NCI-H748 treated with DMSO at 0.1 percent for 48 hours (cell line): ENCODE measurements at places on chromosomes 11 and 22.

- DNase-seq = no peak
These were observed 27.7 kb downstream of the CD44 start for GRCh38 chr11:35166369-35167360.

DNA sequence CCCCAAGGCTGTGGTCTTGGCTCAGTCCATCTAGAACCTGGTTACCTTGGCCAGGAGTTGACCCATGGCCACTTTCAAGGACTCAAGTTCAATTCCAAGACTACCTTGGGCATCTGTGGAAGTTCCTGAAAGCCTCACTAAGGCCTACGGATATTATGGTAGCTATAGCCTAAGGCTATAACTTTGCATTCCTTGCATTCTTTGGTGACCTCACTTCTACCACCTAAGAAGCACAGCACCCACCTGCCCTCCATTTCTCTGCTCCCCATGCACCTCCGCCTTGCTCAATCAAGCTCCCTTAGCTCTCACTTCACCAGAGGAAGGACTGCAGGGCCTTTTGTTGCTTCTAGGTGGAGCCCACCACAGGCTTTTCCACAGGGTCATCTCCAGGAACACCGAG is 50.3 kb upstream of the GALNT18 start:
- no peak for DNase-seq

GRCh38 chr11:30328681-30329080 is 5.8 kb downstream of the ARL14EP start:
- no peak for DNase-seq

GRCh38 chr11:68312780-68313573 is 586 bp downstream of the LRP5 start:
- no peak for DNase-seq

GRCh38 chr11:58059007-58059350 is 28.2 kb downstream of the OR6Q1 start:
- no peak for DNase-seq

DNA sequence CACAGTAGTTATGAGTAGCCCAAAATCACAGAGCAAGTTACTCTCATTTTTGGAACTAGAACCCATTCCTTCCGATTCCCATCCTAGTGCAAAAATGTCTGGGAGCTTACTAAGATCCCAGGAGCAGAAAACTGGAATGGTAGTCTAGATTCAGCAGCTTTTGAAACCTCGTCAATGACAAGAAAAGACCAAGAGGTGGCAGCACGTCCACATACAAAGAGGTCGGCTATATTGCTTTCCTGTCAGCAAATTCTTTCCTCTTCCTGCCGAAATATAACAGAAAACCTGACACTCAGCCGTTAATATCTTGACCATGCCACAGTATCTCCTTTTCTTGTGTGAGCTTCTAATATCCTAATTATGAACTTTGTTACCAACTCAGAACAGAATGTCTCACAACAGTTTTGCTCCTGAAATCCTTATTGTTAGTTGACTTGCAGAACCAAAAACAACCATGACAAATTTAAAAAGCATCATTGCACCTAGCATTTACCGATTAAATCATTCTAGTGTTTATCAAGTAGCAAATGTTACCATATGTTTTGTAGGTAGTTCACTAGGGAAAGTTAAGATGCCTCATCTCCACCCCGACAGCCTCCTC is 92.8 kb upstream of the OR9G4 start:
- DNase-seq = peak; percentile 40

DNA sequence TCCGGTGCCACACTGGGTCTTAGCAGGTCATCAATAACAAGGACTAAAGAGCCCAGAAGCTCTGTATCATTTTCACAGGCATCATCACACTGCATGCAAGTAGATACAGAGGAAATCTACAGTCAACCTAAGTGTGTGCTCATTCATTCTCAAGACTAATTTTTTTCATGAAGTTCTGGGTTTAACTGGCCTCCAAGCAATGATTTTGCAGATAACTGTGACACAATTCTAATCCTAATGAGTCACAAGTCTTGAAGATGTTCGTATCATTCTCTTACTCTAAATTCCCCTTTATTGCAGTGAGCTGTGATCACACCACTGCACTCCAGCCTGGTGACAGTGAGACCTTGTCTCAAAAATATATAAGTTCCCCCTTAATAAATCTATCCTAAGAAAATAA is 2.5 kb downstream of the OR52W1 start:
- no peak for DNase-seq

DNA sequence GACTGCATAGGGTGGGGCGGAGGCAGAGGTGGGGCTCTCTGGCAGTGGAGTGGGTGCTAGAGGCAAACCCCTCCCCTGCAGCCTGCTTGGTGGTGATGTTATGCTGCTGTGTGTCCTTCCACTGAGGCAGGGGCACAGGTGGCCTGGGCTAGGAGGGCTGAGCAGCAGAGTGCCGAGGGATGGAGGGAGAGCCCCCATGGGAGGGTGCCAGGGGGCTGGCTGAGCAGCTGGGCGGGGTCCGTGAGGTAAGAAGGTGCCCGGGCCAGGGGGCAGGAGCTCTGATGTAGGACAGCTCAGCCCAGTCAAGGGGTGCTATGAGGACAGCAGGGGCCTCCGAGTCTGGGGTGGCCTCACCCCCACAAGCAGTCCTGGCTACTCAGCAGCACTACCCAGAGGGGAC is 4.2 kb downstream of the CLDN5 start:
- DNase-seq = no peak

DNA sequence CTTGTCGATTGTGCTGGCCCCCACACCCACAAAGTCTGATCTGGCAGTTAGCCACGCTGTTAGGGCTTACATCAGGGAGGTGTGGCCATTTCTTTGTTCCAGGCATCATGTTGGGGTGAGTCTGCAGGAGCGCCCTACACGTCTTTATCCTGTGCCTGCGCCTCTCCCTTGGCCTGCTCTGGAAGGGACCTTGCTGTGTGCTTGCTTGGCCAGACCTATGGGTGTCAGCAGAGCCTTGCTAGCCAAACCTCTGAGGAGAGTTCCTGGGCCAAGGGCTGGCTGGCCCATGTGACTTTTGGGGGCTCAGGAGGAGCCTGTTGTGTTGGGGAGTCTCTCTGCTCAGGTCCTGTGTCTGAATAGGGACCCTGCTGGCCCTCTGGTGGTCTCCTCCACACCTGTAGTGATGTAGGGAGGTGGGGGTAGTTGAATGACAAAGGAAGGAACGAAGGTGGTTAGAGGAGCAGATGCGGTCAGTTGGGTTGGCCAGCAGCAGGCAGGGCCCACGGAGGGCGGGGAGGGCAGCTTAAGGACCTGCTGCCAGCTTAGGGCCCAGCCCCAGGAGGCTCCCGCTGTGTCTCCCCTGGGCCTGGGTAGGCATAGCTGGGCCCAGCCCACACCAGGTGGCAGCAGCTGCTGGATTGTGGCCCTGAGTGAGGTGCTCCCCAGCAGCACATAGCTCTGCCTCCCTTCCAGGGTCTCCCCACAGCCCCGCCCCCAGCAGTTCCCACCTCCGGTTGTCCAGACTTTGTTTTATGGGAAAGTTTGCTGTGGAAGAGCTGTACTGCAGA is 7.9 kb downstream of the PPIL2 start:
- no peak for DNase-seq

- DNase-seq = no peak
These were observed 81.9 kb upstream of the RCN1 start for GRCh38 chr11:32008880-32009551.

- DNase-seq = no peak
These were observed 7.0 kb downstream of the DIXDC1 start for GRCh38 chr11:111944139-111944538.

GRCh38 chr11:11416917-11417316 is 63.9 kb upstream of the CSNK2A3 start:
- no peak for DNase-seq

DNA sequence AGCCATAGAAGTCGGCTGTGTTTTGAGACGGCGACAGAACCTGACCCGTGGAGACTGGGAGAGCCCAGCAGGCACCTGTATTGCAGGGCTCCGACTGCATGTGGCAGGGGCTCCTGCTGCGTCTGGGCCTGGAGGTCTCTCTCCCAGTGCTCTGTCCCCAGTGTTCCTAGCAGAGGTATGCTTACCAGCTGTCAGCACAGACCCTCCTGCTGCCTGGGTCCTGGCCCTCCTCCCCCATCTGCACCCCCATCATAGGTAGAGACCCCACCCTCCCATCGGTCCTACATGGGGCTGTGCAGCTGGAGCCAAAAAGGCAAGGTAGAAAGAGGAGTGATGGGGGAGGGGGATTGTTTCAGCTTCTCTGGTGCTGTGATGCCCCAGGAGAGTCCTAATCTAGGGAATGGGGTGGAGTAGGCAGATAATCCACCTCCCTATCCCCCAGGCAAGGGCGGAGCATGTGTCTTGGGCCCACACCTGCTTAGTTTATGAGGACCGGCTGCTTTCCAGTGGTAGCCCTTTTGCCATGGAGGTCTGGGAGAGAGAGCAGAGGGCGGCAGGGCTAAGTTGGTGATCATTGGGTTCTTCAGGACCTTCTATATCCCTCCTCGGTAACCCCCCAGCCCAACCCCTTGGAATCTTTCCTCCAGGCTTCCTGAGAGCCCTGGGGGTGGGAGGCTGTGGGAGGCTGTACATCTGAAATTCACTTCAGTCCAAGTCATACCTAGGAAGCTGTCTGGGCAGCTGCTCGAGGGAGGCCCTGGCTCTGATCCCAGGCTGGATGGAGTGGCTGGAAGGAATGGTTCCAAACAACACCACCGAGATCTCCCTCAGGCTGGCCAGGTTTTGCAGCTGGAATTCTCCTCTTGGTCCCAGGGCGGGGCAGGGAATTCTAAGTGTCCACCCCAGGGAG is 5.3 kb downstream of the SLC7A4 start:
- DNase-seq = no peak

DNA sequence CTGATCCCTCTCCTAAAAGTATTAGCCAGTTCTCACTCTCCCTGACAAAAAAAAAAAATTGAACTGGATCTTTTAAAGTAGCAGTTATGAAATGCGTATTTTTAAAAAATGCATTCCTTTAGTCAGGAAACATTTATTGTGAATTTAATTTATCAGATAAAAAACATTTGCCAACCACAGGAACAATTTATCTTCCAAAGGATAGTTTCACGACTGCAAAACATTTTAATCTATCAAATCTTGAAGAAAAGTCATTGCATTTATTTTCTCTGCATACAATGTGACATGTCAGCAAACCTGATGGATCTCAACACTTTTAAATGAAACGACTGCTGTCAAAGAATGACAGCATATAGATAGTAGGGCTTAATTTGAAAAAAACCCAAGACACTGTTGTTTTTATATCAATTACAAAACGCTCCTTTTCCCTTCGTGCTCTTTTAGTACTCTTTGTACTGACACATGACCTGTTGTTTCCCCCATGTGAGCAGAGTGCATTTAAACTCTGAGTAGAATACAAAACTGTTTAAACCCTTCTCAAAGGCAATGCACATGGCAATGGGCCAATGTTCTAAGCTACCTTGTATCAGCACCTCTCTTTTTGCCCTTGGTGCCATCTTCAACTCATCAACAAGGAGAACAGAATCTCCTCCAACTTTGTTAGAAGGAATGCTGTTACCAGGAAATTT is 107.0 kb downstream of the ATG16L2 start:
- no peak for DNase-seq

- no peak for DNase-seq
These were observed 367.6 kb downstream of the TBC1D22A start for GRCh38 chr22:47129902-47130635.

DNA sequence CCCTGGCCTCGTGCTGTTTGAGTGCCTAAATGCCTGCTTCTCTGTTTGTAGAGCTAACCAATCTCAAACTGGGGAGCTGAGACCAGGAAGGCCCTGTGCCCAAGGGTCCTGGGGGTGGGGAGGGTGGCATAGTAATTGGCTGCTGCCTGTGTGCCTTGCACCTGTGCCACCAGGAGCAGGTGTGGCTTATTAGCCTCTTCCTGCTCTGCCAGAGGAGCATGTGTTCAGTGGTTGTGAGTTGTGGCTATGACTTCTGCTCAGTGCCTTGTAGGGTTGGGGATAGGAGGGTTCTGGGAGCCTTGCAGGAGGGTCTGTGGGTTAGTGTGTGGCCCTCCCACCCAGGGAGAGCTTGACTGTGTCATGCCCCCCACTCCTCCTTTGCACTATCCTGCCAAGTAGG is 109.2 kb downstream of the ZBTB16 start:
- DNase-seq = no peak

- no peak for DNase-seq
These were observed 4.2 kb upstream of the HBD start for GRCh38 chr11:5238486-5238885.

- DNase-seq = no peak
These were observed 89.0 kb downstream of the ATXN10 start for GRCh38 chr22:45760682-45761081.

DNA sequence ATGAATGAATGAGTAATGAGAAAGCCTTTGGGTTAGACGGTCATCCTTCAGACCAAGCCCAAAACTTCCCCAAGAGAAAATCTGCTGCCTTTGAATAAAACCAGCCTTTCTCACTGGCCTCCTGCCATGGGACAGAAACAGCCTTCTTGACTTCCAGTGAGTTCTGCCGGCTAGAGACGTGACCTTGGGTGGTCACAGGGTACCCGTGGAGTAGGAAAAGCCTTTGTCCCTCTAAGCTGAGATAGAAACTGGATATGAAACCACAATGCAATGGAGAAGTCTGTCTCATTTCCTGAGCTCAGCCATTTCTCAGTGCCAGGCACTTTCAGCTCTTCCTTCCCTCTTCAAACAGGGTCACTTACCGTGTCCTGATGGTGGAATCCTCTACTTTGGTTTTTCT is 21.2 kb upstream of the YWHAH start:
- no peak for DNase-seq

GRCh38 chr22:31284281-31285155 is 7.8 kb downstream of the PIK3IP1 start:
- no peak for DNase-seq

- DNase-seq = no peak
These were observed 44.9 kb downstream of the MCM5 start for GRCh38 chr22:35444685-35445399.

- DNase-seq = no peak
These were observed 10.2 kb downstream of the CKAP5 start for GRCh38 chr11:46835897-46836296.

- DNase-seq = no peak
These were observed 3.8 kb downstream of the TMPRSS13 start for GRCh38 chr11:117925198-117925925.

DNA sequence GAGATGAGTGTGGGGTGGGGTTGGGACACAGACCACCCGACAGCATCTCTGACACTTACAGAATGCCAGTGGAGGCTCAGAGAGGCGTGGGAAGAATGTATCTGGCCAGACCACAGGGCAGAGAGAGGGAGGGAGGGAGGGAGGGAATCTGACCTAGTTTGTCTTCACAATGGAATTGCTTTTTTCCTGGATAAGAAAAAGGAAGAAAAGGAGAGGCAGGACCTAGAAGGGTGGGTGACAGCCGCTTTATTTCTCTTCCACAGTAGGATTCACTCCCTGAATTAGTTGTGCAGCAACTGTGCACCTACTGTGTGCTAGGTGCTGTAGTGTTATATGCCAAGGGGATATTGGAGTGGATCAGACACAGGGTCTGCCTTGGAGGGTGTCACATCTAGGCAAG is 3.7 kb downstream of the KCNK4 start:
- DNase-seq = no peak
